Caki2 (cell line): ENCODE measurements at places on chromosomes 13 and 19. TPM values are rescaled to one million over a fixed set of nuclear protein-coding genes. Genes with fewer than 3 reads are reported as not detected.

The UQCRFS1 gene
- total RNA-seq: 44.3 and 50.6 TPM in 2 replicates

The PRR19 gene
- 3.0 TPM in 1 of 2 replicates, not detected in the other for total RNA-seq

The FAM124A gene
- 0.23 and 0.30 TPM in 2 replicates for total RNA-seq

The IGFL3 gene
- not detected in 2 replicates for total RNA-seq

The MEIOSIN gene
- total RNA-seq: 0.35 TPM in 1 of 2 replicates, not detected in the other

GRCh38 chr13:109945206-109945960 is 159.0 kb upstream of the IRS2 start:
- DNase-seq: peak; percentile 11

DNA sequence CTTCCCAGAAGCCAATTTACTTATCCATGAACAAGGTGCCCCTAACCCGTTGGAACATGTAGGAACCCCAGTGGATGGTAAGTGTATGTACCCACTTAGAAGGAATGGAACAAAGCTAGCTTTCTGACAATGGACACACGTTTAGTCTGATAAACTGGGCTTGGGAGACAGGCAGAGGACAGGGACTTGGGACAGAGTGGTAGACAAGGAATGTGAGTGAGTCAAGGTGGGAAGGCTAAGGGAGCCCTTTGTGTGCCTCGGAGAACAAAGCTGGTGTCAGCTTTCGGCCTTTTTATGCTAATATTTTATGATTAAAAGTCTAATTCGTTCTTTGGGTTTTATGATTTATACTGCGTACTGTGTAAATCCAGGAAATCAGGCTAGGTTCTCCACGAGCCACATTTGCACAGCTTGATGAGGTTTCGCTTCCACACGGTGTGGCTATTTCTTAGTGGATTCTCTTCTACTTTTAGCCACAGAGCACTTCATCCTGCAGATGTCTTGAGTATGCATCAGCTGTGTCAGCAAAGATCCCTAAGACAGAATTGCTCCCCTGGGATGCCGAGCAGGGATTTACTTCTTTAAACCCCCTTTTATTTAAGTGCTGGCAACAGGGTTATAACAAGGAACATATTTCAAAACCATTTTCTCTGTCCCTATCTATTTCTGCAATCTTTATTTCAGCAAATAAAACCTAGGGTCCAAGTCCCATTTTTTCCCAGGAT is 258.5 kb downstream of the DLEU7 start:
- DNase-seq: no peak

GRCh38 chr19:36987091-36987490 is 71.0 kb downstream of the ZNF568 start:
- DNase-seq: no peak

DNA sequence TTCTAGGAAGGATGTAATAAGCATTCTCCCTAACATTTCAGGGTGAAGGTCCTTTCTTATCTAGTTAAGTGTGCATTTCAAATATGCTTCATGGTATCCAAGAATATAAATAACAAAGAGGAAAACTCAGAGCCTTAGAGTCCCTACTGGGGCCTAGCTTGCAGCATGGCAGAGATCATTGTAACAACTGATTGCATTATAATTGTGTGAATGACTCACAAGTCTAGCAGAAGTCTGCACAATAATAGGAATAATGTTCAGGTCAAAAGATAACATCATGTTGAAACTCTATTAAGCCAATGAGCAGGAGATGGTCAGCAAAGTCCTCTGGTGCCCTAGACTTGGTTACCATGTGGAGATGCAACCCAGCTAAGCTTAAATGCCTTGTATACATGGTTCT is 3.4 kb downstream of the POSTN start:
- no peak for DNase-seq

- peak; percentile 93 for DNase-seq
These were observed 1.5 kb upstream of the MYADM start for GRCh38 chr19:53865918-53866864.

- no peak for DNase-seq
These were observed 8.4 kb downstream of the NAPA start for GRCh38 chr19:47506459-47506858.

- DNase-seq: no peak
These were observed 10.9 kb upstream of the SPC24 start for GRCh38 chr19:11166281-11167142.

DNA sequence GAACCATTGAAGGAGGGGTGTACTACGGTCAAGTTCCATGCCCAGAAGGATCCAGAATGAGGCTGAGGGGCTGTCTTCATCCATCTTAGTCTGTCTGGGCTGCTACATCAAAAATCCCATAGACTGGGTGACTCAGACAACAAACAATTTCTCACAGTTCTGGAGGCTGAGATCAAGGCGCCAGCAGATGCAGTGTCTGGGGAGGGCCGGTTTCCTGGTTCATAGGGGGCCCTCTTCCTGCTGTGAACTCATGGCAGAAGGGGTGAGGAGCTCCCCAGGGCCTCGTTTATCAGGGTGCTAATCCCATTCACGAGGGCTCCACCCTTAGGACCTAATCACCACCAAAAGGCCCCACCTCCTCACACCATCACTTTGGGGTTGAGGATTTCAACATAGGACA is 14.7 kb upstream of the KCTD15 start:
- DNase-seq: no peak

GRCh38 chr13:73063166-73063565 is 4.4 kb downstream of the KLF5 start:
- no peak for DNase-seq

GRCh38 chr19:54403054-54403453 is 12.2 kb upstream of the TTYH1 start:
- DNase-seq: no peak

- no peak for DNase-seq
These were observed 2.5 kb downstream of the PALM start for GRCh38 chr19:711254-711653.

- DNase-seq: no peak
These were observed 869.4 kb downstream of the PCDH17 start for GRCh38 chr13:58500938-58501337.

GRCh38 chr13:75132701-75133695 is 349.0 kb downstream of the TBC1D4 start:
- no peak for DNase-seq

GRCh38 chr19:5358173-5358800 is 17.7 kb upstream of the PTPRS start:
- DNase-seq: no peak

DNA sequence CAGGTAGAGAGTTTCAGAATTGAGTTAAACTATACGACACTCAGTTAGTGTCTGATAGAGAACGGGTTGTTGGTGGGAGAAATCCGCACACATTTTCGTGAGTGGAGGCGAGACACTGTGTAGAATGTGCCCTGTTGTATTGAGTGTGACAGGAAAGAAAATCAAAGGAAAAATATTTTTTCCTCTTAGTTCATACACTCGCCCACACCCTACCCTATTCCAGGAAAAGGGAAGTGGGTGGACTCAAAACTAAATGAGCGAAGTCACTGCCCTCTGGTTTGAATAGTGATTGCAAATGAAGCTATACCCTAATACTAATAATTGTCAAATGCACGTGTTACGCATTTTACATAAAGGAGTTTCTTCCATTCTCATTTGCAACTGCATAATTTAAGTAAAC is 2.0 kb downstream of the ZNF347 start:
- no peak for DNase-seq
